GM18507 (cell line): ENCODE measurements at places on chromosomes 6 and 20.

DNA sequence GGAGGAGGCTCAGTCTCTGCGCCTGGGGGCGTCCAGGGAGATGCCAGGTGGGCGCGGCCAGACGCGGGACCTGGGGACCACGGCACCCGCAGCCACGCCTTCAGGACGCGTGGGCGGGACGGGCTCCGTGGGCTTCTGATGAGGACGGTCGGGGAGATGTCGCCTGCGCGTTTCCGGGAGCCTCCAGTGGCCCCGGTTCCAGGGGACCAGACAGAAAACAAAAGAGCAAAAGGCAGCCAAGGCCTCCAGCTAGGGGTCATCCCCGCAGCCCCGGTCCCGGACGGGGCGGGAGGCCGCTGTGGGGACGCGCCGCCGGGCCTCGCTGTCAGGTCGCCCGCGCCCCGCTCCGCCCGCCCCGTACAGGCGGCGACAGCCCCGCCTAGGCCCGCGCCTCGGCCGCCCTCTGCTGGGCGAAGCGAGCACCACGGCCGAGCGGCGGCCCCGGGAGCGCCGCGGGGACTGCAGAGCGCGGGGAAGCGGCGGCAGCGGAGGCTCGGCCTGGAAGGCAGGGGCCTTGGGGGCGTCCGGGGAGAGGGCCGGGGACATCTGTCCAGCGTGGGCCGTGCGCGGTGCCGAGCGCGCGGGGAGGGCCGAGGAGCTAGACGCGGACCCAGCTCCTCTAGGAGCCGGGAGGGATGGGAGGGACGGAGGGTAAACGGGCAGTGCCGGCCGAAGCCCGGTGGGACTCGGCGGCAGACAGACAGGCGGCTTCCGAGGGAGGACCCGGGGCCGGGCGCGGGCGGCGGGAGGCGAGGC, 48.7 kb downstream of the TMEM242 start:
- DNase-seq, result peak; percentile 87

GRCh38 chr20:5448449-5449118, 131.8 kb upstream of the PROKR2 start:
- peak; percentile 30 for DNase-seq

GRCh38 chr6:11431455-11431937, 106.1 kb upstream of the TMEM170B start:
- no peak for DNase-seq

GRCh38 chr20:23923891-23924435, 44.4 kb upstream of the CST5 start:
- no peak for DNase-seq

DNA sequence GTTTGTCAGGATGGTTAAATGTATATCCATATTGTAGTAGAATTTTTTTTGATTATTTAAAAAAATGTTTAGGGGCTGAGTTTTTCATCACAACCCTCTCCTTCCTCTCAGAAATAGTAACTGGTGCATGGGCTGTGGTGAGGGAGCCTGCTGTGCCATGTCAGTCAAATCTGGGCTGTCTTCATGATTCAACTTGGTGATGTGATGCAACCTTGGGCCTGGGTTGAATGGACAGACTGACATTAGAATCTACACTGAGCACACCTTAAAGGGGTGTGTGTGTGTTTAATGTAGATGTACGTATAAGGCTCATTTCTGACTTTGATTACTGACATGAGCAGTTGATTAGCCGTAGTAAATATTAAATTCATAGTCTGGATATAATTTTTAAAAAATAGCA, 3.7 kb downstream of the TJAP1 start:
- DNase-seq, result no peak

- DNase-seq, result no peak
Observed at GRCh38 chr6:90066697-90067096, 172.4 kb downstream of the GJA10 start.

DNA sequence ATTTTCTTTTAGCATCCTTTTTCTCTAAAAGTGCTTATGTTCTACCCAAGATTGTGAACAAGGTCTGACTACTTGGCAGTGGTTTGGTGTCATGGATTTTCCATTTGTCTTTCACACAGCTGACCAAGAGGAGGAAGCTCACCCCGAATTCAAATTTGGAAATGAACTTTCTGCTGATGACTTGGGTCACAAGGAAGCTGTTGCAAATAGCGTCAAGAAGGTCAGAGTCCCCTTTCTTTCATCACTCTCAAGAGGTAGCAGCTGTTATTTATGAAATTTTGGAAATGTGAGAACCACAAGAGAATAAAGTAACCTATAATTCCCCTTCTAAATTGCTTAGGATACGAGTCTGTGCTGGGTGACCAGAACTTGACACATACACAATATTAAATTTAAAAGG, 113.0 kb upstream of the LAMP5 start:
- DNase-seq, result no peak

GRCh38 chr6:9521152-9521530, 893.7 kb downstream of the TFAP2A start:
- no peak for DNase-seq

DNA sequence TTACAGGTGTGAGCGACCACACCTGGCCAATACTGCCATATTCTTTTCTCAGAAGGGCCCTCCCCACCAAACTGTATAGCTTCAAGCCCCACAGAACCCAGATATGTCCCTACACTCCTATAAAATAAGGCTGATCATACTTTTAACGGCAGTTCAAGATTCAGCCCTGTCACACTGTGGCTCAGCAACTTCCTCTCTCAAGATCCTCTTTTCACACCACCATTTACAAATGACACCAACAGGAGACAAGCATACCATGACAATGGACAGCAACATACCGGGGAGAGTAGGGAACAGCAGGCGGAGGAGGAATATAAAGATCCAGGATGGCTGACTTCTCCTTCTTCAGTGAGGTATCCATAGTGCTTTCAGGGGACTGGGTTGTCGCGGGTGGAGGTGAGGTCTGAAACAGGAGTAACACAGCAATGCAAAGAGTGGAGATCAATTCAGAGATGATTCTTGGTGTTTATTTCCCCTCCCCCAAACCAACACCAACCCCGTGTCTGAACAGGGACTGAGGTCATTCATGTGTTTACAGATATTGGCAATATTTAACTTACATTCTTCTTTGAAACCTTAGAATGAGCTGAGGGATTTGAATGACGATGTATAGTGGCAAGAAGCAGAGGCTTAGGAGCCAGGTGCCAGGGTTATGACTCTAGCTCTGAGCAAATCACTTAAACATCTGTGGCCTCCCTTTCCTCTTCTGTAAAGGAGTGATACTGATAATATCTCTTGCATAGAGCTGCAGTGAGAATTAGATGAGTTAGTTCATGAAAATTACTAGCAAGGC, 57.6 kb upstream of the IPCEF1 start:
- DNase-seq, result no peak

GRCh38 chr6:106560996-106561685, 68.2 kb downstream of the RTN4IP1 start:
- no peak for DNase-seq

GRCh38 chr6:63797721-63798120, 162.1 kb downstream of the PHF3 start:
- DNase-seq, result no peak

- no peak for DNase-seq
Observed at GRCh38 chr6:92297101-92297500, 1122.3 kb downstream of the EPHA7 start.

DNA sequence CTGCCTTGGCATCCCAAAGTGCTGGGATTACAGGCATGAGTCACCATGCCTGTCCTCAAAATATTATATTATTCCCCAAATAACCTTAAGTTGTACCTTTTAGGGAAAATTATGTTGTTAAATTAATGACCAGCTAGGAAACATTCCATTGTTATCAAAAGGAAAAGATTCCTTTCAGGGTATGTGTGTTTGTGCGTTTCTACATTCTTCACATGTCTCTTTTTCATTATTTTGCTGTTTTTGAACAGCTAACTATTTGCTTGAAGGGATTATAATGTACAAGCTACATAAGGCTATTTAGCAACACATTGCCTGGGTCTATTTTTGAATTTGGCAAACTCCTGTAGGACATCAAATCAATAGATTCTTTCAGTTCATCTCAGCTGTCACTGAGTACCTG, 57.1 kb downstream of the GJA1 start:
- no peak for DNase-seq

DNA sequence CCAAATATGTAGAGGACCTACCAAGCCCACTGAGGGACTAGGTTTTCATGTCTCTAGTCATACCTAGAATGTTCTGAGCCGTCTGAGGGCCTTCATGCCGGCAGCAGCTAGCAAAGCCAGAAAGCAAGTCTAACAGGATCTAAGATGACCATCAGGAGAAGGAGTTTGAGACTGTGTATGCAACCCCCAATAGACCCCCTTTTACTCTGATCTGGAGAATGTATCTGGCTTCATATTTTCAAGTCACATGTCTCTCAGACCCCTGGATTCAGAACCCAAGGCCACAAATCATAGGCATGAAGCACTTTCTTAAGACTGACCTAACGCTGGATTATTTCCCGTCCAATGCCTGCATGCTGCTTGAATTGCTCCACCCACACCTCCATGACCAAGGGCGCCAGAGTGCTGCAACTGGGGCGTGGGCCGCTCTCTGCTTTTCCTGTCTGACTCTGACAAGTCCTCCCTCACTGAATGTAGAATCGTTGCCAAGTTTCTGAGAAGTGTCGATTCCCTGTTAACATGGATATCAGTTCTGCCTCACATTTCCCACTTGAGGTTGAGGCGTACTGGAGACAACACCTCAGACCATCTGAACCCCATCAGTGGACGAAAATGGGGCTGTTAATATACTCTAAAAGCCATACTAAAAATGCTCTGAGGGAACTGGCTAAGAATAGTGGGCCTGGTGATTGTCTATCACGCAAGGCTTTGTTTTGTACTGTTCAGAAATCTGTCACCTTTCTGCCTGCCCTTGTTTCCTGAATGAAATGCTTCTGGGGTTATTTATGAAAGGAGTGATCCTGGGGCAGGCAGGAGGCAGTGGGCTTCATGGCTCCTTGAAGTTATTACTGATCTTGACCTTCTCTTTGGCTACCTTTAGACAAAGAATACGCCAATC, 23.9 kb upstream of the ASXL1 start:
- no peak for DNase-seq

DNA sequence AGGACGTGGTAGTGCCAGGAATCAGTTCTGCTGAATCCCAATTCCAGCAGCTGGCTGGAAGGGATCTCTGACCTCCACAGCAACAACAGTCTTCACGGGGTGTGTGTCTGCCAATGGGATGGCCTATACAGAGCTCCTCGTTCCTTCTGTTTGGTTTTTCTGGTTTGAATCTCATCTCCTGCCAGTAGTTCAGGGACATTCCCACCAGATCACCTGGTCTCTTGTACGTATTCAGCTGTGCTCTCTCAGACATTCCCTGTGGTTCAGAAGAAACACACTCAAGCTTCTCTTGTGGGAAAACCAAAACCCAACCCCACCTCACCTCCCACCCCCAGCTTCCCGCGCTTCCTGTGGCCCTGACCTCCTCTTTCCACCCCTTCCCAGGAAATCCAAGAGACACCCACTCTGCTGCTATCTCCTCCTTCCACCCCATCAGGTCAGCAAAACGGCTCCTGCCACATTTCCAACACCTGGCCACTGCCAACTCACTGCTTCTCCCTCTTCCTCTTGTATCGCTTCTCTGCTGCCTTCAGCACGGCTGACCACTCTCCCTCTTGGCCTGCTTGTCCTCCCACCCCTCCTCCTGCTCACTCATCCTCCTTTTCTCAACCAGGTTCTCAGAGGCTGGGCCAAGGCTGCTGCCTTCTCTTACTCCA, 63.3 kb upstream of the PTGIS start:
- no peak for DNase-seq

- no peak for DNase-seq
Observed at GRCh38 chr20:52805296-52805571, 166.9 kb upstream of the TSHZ2 start.

DNA sequence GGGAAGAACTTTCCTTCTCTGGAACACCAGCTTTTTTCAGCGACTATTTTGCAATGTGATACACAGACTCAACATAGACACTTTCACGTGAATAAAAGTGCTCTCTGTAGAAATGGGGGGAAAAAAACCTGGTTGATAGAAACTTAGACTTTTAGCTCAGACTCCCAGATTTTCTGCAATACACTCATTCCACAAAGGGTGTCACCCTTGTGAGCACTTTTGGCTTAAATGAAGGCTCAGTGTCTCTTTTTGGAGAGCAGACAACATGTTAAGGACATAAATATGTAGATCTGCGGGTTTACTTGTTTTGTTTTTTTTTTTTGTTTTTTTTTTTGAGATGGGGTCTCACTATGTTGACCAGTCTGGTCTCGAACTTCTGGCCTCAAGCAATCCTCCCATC, 579.6 kb downstream of the PTPRT start:
- no peak for DNase-seq

DNA sequence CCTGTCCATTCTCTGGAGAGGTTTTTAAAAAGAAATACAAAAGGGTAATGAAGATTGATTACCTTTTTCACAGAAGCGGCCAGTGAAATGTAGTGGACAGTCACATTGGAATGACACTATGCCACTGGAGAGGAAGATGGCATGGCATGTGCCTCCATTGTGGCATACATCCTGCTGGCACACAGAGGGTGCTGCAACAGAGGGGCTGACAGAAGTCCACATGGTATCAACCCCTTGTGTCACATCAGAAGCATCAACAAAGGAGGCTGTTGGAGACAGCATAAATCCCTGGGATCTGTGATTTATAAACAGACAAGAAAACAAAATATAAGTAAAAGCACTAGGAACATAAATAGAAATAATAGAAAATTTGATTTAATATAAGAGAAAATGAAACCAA, 594.9 kb downstream of the PHF3 start:
- no peak for DNase-seq

DNA sequence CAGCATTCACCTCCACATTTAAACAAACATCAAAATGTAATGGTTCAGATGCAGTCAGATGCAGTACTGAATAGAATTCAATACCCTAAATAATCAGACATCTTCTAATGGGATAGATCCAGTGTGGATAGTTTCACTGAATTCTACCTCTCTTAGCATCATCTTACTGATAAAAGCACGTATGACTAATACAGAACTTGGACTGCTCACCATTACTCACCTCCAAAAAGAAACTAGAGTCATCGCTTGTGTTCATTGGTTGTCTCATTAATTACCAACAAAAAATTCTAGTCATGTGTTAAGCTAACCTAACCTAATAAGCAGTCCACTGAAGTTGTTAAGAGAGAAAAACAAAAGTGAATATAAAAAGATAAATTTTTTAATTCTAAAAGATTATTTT, 165.9 kb upstream of the IRAK1BP1 start:
- DNase-seq, result no peak

GRCh38 chr6:56458324-56458884, 184.3 kb downstream of the DST start:
- no peak for DNase-seq

DNA sequence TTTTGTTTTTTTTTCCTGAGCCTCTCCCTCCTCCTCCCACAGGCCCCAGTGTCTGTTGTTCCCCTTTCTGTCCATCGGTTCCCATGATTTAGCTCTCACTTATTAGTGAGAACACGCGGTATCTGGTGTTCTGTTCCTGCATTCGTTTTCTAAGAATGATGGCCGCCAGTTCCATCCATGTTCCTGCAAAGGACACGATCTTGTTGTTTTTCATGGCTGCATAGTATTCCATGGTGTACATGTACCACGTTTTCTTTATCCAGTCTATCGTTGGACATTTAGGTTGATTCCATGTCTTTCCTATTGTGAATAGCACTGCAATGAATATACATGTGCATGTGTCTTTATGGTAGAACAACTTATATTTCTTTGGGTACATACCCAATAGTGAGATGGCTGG, 105.6 kb upstream of the NUP153 start:
- DNase-seq, result no peak
